ENCODE measurements at places on chromosomes 12 and 14.

DNA sequence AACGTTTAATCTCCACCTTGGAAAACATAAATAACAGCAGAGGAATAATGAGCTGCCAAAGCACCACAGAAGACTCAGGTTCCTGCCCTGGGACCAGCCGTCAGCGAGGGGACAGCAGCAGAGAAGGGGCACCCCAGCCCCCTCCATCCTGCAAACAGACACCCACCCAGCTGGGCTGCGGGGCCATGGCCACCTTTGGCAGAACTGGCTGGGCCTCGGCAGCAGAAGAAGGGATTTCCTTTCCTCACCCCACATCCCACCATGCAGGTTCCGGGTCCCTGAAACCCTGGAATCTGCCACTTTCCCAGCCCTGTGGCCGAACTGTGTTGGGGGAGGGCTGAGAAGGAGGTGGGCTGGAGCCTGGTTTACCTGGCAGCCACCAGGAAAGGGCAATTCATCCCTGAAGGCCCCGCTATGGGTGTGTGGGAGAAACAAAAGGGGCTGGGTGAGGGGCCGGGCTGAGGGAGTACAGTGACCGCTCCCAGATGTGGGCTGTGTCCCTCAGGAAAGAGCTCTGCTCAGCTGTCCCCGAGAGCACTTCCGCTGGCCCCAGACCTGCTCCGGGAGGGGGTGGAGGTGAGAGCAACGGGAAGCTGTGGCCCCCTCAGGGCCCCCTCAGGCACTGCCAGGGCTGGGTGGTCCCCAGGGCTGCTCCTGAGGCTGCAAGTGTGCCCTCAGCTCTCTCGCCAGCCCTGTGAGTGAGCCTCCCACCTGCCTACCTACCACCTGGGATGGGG is 3.8 kb downstream of the PGF start:
- no peak for DNase-seq

DNA sequence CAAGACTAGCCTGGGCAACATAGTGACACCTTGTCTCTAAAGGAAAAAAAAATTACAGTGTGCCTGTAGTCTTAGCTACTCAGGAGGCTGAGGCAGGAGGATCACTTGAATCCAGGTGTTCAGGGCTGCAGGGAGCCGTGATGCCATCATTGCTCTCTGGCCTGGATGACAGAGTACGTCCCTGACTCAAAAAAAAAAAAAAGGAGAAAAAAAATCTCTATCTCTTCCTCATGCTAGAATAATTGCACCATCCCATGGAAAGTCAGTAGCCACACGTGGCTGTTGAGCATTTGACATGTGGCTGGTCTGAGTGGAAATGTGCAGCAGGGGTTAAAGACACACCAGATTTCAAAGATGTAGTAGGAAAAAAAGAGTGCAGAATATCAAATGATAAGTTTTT is 3.8 kb downstream of the RILPL1 start:
- no peak for DNase-seq

- no peak for DNase-seq
These were observed 9.9 kb downstream of the LRRC74A start for GRCh38 chr14:76836029-76836630.

DNA sequence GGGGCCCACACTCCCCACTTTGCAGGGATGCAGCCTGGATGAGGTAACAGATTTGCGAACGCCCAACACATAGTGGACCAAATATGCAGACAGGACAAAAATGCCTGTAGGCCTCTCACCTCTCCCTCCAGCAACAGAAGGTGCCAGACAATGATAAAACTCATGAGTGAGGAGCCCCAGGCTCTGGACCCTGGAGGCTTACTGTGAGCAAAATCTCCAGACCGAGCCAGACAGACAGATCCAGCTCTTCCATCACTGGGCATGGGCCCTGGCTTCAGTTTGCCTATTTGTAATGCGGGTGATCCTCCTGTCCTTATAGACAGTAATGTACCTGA is 42.3 kb downstream of the IRF2BPL start:
- no peak for DNase-seq
